Activated CD8-positive, alpha-beta memory T cell treated with anti-CD3 and anti-CD28 coated beads, Interleukin-2, amount 50 U/mL, for 4 hours (primary cell): ENCODE measurements at places on chromosomes 7 and 10.

GRCh38 chr10:131746241-131746711 lies 154.5 kb upstream of the PPP2R2D start:
- DNase-seq = no peak

- no peak for DNase-seq
Measured at GRCh38 chr7:22146961-22147512, 201.3 kb upstream of the CDCA7L start.

- DNase-seq = no peak
Measured at GRCh38 chr7:119935418-119936025, 337.5 kb upstream of the KCND2 start.

GRCh38 chr7:100965723-100966541 lies 3.4 kb upstream of the MUC12 start:
- peak; percentile 72 for DNase-seq

DNA sequence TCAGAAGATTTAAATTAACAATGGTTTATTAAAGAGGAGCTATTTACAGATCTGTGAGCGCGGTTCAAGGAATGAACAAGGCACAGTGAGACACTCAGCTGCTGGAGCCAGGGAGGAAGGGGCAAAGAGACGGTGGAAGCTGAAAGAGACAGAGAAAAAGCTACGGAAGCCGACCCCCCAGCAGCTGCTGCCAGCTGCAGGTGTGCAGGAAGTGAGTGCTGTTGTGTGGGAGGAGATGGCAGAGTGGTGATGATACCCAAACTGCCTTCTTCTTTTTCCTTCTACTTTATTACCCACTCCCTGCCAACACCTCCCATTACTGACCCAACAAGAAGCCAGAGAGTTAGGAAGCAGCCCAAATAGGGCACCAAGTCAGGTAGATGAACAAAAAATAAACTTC lies 41.9 kb upstream of the MBL2 start:
- no peak for DNase-seq

DNA sequence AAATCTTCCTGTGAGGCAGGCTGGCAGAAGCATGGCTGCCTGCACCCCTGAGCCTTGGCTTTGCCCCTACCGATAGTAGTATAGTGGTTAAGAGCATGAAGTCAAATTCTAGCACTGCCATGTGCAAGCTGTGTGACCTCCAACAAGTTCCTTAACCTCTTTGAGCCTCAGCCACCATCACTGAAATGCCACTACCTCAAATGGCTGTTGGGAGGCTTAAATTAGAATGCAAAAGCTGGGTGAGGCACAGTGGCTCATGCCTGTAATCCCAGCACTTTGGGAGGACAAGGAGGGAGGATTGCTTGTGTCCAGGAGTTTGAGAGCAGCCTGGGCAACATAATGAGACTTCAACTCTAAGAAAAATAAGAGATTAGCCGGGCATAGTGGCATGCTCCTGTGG lies 8.4 kb downstream of the SFRP5 start:
- DNase-seq = no peak

DNA sequence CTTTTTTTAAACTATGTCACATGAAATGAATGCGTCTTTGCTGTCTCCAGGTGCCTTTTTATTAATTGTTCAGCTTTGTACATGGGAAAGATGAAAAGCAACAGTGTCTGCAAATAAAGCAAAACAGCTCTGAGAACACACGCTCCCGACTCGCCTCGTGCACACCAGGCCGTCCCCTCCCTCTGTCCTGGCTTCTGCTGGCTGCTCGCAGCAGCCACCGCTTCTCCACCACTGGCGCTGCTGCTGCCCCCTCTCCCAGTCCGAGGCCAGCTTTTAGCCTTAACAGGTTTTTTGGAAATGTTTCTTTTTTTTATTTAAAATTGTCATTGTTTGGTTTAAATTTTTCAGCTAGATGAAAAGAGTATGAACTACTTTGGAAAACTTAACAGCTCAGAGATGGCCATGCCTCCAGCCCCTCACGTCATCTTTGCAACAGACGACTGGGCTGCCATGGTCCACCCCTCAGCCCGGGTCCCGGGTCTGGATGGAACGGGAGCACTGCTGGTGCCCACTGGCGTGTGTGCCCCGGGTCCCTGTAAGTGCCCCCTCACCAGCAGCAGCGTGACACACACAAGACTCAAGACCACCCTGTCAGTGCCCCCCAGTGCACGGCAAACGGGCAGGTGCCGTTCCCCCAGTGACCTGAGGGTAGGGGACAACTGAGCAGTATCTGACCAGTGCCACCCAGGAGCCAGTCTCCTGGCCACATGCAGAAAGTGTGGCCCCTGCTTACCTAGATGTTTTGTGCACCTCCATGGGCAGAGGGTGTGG lies 415.6 kb upstream of the FOXK1 start:
- DNase-seq = no peak

DNA sequence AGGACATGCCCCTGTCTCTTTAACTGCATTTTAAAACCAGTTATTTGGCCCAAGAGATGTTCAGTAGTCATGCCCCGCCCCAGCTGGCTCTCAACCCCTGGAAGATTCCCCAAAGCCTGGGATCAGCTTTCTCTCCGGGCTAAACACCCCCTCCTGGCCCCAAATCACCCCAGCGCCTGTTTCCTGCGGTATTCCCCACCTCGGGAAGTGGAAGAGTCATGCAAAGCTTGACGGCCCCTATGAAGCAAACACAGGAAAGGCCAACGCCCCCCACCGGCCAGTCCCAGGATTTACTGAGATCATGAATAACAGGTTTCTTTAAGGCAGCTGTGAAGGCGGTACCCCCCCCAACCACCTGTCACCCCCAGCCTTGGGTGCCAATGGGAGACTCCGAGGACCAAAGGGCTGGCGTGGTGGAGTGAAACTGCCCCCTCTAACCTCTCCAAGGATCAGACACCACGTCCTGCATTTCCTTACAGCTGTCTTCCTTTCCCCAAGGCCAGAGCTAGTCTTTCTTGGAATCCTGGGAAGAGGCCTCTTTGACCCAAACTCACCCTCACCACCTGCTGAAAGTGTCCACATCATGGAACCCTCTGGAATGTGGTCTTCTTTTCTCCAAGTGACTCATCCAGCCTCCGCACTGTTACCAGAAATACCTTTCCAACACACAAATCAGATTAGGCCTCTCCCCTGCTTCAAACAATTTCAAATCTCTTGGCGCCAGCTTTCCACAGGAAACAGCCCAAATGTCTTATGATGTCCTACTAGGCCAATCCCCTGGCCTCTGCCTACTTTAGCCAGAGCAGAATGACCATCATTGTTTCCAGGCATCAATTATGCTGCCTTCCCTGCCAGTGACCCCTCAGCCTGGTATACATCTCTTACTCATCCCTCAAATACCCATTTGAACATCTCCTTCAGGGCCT lies 301.5 kb downstream of the ZEB1 start:
- DNase-seq = no peak

DNA sequence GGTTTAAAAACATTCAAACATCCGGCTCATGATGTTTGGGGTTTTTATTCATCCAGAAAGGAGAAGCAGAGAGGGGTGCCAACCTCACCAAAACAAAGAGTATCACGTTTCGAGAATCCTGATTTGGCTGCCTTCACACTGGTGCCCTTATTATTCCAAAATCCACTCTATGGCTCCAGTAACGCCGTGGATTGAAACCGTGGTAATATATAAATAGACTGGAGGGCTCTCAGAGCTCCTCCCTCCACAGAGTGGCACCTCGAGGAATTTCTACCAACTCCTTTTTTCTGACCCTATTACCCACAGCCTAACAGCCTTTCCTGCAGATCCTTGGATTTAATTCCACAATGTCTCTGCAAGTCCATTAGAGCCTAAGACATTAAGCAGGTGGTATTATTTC lies 353.6 kb downstream of the CRPPA start:
- DNase-seq = no peak

GRCh38 chr7:45402480-45403218 lies 171.5 kb upstream of the ADCY1 start:
- no peak for DNase-seq

GRCh38 chr7:149569025-149569725 lies 71.6 kb upstream of the ZNF746 start:
- DNase-seq = no peak

DNA sequence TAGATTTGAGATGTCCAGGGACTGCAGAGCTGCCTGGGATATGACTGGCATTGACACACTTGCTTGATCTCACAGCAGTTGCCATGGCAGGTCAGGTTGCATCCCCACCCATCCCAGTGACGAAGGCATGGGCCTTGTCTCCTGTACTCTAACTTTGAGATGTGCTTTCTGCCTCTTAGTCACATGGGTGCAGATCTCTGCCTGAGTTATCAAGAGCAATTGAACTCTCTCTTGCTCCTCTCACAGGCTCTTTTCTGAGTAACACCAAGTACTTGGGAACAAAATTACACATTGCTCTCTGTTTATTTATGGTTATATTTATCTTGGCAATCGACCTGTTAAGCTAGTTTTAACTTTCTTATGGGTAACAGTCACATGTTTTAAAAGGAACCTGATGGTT lies 237.3 kb downstream of the NSUN6 start:
- no peak for DNase-seq

DNA sequence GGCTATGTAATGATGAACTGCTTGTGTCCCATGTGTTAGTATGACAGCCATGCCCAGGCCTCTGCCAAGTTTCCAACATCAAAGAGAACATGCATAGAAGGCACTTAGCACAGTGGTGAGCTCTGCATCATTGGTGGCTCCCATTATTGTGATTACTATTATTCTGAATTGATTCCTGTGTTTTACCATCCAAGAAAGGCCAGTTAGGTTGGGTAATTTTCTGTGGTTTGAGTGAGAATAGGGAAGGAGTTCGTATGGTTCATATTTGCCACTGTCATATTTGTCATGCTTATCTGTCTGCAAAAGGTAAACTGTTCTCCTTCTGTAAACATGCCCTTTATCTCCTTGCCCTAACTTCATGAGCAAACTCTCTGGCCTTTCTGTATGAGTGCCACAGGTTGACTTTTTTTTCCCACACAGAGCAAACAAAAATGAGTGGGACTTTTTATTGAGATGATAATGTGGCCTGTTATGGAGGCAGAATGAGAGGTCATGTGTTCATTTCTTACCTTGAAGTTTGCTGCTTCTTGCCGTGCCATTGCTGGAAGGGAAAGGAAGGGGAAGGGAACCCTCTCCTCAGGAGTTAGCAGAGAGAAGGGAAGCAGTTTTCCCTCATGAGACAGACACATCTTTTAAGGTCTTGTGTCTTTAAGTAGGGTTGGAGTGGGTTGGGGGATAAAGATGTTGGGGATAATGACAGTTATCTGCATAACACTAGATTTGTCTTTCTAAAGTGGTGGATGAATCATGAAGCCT lies 301.9 kb downstream of the LRMDA start:
- no peak for DNase-seq

- DNase-seq = no peak
Measured at GRCh38 chr10:87642988-87643387, 16.7 kb upstream of the PAPSS2 start.

- DNase-seq = no peak
Measured at GRCh38 chr7:102396710-102397019, 502 bp downstream of the PRKRIP1 start.

DNA sequence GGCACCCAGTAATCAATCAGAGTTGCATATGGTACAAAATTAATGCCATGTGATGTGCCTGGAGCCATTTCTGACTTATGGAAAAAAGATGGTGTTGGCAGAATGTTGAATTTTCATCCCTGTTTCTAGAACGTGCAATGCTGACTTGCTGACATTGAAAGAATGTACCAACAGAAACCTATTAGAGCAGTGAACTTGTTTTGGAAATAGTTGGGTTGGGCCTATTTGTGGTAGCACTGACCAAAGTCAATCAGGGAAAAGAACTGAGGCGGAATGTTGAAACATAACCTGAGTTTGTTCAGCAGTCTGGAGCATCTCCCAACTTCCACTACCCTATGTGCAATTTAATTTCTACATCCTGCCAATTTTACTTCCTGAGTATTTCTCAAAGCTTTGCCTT lies 11.7 kb upstream of the KIAA1217 start:
- no peak for DNase-seq

DNA sequence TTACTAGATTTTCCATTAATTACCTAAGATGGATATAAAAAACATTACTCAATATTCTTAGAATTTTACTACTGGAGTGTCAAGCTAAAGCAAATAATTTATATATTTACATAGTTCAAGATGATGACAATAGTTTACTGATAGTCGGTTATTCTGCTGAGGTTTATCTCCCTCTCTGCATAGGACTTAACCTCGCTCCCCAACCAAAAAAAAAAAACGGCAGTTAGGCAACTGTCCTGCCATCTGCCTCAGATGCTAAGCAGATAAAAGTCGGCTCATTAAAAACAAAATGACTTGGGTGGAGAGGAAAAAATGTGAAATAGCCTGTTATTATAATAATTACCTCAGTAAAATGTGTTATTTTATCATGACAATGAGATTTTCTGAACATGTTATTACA lies 14.0 kb upstream of the ITGB8 start:
- no peak for DNase-seq

DNA sequence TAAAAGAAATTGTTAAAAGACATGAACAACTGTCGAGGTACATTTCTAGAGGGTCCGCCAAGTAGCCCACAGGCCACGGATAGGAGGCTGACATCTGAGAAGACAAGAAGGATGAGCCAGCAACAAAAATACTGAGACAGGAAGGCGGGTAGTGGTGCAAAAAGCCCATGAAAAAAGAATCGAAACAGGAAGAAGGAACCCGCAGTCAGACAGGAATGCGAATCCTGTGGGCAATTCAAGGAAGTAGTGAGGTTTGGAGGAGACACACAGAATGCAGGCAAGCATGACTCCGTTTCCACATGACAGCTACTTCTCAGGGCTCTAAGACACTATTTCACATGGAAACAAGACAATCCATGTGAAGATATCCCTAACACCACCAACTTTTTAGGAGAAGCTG lies 125.2 kb downstream of the DOCK4 start:
- DNase-seq = no peak

GRCh38 chr7:47702080-47702479 lies 120.2 kb upstream of the TNS3 start:
- DNase-seq = no peak

GRCh38 chr10:87771871-87772500 lies 46.0 kb downstream of the ATAD1 start:
- DNase-seq = no peak

DNA sequence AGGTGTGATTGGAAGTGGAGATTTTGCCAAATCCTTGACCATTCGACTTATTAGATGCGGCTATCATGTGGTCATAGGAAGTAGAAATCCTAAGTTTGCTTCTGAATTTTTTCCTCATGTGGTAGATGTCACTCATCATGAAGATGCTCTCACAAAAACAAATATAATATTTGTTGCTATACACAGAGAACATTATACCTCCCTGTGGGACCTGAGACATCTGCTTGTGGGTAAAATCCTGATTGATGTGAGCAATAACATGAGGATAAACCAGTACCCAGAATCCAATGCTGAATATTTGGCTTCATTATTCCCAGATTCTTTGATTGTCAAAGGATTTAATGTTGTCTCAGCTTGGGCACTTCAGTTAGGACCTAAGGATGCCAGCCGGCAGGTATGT lies 13.6 kb downstream of the STEAP2 start:
- DNase-seq = no peak
